ENCODE measurements at places on chromosomes 5 and 9. TPM values are rescaled to one million over a fixed set of nuclear protein-coding genes. Genes with fewer than 3 reads are reported as not detected.

SLC36A2 gene
- total RNA-seq, result not detected

FAM153A gene
- 3.7 TPM for total RNA-seq

ZDHHC12 gene
- total RNA-seq, result 1.7 TPM

AK8 gene
- 0.49 TPM for total RNA-seq

IFNA2 gene
- total RNA-seq, result not detected

OSMR gene
- 2.2 TPM for total RNA-seq

LRRC19 gene
- total RNA-seq, result under 0.01 TPM

ABCA1 gene
- total RNA-seq, result 23.6 TPM

CD14 gene
- 4.4 TPM for total RNA-seq

CDC26 gene
- 14.5 TPM for total RNA-seq

PLCXD3 gene
- total RNA-seq, result 7.6 TPM

SHISAL2B gene
- 0.49 TPM for total RNA-seq

FBP2 gene
- not detected for total RNA-seq

PDE6A gene
- not detected for total RNA-seq

CORO2A gene
- 4.2 TPM for total RNA-seq

CDH10 gene
- total RNA-seq, result 53.4 TPM

MINAR2 gene
- total RNA-seq, result not detected

BTNL3 gene
- not detected for total RNA-seq

DTWD2 gene
- 9.6 TPM for total RNA-seq

PLAC8L1 gene
- 0.25 TPM for total RNA-seq

FAM221B gene
- not detected for total RNA-seq

Measured in temporal lobe (tissue), 4 donors.